Hematopoietic multipotent progenitor cell treated with erythropoietin and hydrocortisone succinate and interleukin-3 and kit ligand, for 8 days (in vitro differentiated cells): ENCODE measurements at places on chromosomes 13 and 19.

DNA sequence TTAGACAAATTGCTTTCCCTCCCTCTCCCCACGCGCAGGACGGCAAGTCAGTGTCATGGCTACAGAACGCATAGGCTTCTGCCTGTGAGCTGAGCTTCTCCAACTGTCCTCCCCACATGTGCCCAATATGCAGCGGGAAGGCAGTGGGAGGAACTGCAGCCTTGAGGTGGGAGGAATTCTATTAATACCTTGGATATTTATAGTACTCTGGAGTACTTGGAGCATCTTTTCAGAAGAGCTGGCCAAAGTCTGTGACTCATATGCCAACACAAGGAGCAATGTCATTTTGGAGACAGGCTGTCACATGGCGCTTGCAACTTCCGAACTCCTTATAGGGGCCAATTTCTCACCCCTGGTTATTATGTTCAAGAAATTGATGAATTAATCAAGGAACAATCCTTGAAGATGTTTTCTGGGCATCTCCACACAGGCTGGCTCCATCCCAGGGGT is 245.0 kb upstream of the SERP2 start:
- DNase-seq: no peak

GRCh38 chr13:107832500-107833100 is 382.7 kb downstream of the LIG4 start:
- no peak for DNase-seq

DNA sequence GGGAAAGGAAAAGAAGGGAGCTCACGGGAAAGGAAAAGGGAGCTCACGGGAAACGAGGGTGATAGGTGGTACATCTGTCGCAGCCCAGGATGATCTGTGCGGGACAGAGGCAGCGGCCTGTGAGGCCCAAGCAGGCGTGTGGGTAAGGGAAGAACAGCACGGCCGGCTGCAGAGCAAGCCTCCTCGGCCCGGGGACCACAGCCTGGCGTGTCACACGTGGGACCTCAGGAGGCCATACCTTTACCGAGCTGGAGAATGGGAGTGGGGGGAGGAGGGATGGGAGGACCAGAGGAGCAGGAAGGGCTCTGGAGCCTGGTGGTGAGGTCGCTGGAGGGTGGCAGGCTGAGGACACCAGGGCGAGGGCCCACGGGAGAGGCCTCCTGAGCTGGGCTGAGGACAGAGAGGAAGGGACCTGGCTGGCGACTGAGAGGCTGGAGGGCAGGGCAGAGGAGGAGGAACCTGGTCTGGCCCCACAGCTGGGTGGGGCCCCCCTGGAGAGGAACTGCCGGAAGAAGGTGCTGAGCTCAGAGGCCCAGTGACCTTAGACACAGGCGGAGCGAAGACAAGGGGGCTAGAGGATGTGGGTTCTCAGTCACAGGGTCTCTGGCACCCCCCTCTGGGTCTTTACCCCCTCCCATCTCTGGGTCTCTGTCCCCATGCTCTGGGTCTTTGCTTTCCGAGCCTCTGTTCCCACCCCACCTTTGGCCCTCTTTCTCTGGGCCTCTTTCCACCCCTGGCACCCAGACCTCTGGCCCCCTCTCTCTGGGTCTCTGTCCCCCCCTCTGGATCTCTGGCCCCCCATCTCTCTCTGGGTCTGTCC is 2.9 kb upstream of the FTL start:
- peak; percentile 89 for DNase-seq

- DNase-seq: no peak
Observed at GRCh38 chr13:33637978-33638743, 179.8 kb upstream of the RFC3 start.

GRCh38 chr19:14556662-14557188 is 15.1 kb downstream of the NDUFB7 start:
- DNase-seq: peak; percentile 76

DNA sequence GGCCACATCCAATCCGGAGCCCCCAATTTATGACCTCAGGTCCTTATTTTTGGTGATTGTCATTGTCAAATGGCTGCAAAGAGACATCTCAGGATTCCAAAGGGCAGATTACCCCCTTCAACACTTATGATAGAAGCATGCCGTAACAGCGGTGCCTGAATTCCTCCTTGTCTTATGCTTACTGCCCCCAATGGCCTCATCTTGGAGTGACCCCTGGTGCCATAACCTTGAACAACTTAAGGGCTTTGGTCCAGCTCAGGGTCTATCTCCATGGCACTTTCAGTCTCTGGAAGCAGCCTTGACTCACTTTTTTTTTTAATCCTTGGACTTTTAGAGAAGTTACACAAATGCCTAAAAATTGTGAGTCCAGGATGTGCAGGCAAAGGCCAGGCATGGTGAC is 171.6 kb upstream of the ZNF507 start:
- DNase-seq: no peak
